Airway epithelial cell (primary cell): ENCODE measurements at places on chromosomes 2 and 18. TPM values are rescaled to one million over a fixed set of nuclear protein-coding genes. Genes with fewer than 3 reads are reported as not detected.

The GPC1 gene
- total RNA-seq: 210 and 229 TPM in 2 replicates

The SERPINB4 gene
- total RNA-seq: 4.0 and 5.0 TPM in 2 replicates

The LOXHD1 gene
- not detected in 2 replicates for total RNA-seq

The FSHR gene
- total RNA-seq: not detected in 2 replicates

The LRRC30 gene
- total RNA-seq: not detected in 2 replicates

The TCF4 gene
- total RNA-seq: 18.6 and 19.5 TPM in 2 replicates

The NXPH2 gene
- not detected in 2 replicates for total RNA-seq

The FIGLA gene
- not detected in 2 replicates for total RNA-seq

The KDSR gene
- total RNA-seq: 29.1 and 55.3 TPM in 2 replicates

The ITPRIPL1 gene
- 0.28 and 0.99 TPM in 2 replicates for total RNA-seq
